ENCODE measurements at places on chromosomes 13 and 19.
A peak's percentile ranks its signal among the peaks of the same experiment; 100 is the strongest.

- DNase-seq = no peak
Observed at GRCh38 chr19:56995303-56995702, 124.5 kb upstream of the USP29 start.

DNA sequence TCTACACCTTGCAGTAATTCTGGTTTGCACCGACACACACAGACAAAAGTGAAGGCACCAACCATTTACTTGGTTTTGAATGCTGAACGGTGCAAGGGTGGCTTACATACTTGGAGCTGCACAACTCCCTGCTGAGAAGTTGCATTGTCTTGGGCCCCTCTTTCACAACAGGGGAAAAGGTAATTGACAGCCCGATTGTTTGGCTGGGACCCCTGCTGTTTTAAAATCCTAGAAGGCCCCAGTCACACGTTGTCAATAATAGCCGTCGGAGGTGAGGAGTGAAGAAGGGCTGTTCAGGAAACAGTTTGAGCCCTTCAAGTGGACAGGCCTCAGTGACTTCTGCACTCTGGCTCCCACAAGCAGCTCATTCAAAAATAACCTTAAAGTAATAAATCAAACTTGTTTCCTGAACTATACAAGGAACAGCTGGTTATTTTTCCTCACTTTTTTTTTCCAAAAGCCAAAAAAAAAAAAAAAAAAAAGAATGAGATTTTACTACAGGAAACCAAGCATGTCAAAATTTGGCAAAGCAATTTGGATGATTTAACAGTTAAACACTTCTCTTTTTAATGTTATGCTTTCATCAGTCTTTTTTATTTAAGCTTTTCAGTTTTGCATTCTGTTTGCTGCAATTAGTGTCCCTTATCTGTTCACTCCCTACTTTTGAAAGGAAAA lies 19.0 kb upstream of the SPRY2 start:
- DNase-seq = no peak

DNA sequence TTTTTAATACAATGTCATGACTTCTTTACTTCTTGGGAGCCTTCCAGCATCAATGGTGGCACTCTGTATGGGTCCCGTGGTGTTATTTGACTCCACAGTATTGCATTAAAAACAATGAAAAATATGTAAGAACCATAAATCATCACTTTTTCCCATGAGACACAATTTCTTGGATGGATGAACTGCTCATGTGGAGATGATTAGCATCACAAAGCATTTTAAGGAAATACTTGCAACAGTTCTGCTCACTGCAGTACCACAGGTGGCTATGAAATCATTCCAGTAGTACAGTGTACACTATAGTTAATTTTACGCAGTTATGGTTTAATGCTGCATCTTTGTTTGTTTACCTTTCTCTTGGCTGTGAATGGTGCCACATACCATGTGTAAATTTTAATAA lies 37.2 kb upstream of the C1QTNF9B start:
- DNase-seq = no peak

DNA sequence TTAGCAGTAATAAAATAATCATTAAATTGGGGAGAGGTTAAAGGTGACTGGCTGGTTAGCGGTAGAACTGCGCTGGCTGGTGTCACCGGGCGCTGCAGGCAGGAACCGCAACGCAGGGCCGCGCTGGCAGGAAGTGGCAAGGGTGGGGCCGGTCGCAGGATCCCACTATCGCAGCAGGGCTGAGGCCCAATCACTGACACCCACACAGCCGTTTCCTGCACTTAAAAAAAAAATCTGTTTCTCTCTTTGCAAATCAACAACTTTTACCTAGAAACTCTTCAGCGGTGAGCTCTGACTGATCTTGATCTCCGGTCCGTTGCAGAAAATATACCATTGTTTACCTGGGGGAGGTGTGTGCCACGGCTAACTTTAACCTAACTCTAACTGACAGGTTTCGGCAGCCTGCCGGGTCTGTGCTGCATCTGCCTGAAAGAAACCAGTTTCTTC lies 46.9 kb downstream of the KLF2 start:
- DNase-seq = peak; percentile 64

DNA sequence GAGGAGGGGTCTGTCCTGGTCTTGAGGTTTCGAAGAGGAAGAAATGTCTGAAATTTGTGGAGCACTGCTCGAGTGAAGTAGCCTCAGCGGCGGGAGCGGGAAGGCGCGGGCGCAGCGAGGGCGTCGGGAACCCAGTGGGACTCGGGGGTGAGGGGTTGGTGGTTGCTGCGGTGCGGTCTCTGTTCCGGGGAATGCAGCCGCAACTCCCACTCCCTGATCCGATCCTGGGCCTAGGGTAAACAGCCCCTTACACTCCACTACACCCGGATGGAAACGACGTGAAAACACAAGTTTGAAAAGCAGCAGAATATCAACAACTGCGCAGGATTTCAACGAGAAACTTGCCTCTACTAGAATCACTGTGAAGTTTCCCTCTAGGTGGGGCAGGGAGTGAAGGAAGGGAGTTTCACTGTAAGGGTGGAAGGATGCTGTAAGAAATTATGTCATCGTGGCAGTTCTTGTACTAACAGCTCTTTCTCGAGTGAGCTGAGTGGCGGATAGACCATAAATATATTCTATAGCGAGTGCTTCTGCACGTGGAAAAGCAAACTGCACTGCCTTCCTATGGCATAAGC lies 2.0 kb upstream of the KLF12 start:
- peak; percentile 23 for DNase-seq

DNA sequence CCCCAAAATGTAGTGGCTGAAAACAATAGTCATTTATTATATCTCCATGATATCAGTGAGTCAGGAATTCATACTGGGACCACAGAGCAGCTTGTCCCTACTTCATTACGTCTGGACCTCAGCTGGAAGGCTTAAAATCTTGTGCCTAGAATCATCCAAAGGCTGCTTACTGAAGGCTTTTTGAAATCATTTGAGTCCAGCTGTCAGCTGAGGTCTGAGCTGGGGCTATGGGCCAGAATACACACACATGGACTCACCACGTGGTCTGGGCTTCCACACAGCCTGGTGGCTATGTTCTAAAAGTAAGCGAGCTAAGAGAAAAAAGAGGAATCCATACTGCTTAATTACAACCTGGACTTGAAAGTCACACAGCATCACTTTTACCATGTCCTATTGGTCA lies 209.2 kb downstream of the KCTD12 start:
- no peak for DNase-seq

DNA sequence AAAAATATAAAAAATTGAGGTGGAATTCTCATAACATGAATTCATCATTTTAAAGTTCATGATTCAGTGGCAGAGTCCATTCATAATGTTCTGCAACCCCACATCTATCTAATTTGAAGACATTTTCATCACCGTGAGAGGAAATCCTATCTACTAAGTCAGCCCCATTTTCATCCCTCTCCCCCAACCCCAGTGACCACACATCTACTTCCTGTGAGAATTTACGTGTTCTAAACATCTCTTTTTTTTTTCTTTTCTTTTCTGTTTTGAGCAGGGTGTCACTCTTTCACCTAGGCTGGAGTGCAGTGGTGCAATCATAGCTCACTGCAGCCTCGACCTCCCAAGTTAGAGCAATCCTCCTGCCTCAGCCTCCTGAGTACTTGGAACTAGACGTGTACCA lies 17.5 kb downstream of the ATCAY start:
- no peak for DNase-seq

GRCh38 chr19:30423481-30423880 lies 51.3 kb downstream of the ZNF536 start:
- no peak for DNase-seq

DNA sequence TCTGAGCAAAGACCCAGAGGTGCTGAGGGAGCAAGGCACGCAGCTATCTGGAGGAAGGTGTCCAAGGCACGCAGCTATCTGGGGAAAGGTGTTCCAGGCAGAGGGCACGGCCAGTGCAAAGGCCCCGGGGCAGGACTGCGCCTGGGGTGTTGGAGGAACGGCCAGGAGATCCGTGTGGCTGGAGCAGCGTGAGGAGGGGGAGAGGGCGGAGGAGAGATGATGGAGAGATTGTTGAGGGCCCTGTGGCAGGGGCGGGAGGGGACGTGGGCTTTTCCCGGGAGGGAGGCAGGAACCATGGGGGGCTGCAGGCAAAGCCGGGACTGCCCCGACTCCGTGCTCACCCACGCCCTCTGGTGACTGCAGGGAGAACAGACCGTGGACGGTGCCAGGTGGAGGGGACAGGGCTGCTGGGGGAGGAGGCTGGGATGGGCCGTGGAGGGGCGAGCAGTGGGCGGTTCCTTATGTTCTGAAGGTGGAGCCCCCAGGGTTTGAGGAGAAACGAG lies 13.3 kb upstream of the MISP start:
- DNase-seq = peak; percentile 40

Measured in stimulated activated CD8-positive, alpha-beta memory T cell treated with anti-CD3 and anti-CD28 coated beads, Interleukin-7, amount 100 ng/mL, for 24 hours (primary cell).